DMS 273 treated with DMSO at 0.1 percent for 48 hours (cell line): ENCODE measurements at places on chromosomes 2 and 18.

- DNase-seq = no peak
These were observed 160.1 kb downstream of the HAUS1 start for GRCh38 chr18:46264255-46264654.

- DNase-seq = no peak
These were observed 50.5 kb downstream of the ADD2 start for GRCh38 chr2:70717431-70718038.

GRCh38 chr2:42979870-42980763, 187.7 kb upstream of the HAAO start:
- DNase-seq = no peak

DNA sequence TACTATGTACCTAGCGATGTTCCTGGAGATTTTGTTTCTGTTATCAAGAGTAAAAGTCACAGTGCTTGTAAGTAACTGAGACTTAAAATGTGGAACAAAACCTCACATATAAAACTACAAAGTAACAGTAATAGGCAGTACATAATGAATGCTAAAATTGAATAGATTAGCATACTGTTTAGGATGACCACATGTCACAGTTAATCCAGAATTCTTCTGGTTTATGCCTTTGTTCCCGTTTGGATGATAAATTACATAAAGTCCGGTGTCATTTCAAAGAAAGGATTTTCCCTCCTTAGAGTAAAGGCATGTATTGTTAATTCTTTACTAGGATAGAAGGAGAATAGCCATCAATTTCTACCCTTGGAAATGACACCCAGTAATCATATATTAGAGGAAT, 56.1 kb downstream of the RBM43 start:
- no peak for DNase-seq

- DNase-seq = no peak
These were observed 376.4 kb downstream of the INSIG2 start for GRCh38 chr2:118464546-118465265.

GRCh38 chr2:193518041-193518817, 1323.5 kb upstream of the TMEFF2 start:
- no peak for DNase-seq

DNA sequence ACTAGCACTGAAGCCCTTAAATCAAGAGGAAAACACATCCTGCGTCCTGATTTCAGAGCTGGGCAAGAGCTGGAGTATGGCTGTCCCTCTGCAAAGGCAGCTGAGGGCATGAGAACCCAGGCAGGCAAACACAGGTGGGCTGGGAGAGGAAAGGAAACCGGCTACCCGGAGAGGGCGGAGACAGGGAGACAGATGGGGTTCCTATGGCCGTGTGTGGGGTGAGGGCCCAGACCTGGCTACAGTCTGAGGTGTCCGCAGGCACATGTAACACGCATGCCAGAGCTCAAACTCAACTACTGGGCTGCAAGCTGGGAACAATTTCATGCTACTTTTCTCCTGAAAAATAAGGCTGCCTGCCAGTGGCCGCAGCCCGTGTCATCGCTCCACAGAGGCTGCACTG, 2.7 kb downstream of the COPS9 start:
- DNase-seq = no peak

GRCh38 chr18:22926454-22926853, 6.7 kb upstream of the RBBP8 start:
- DNase-seq = no peak

DNA sequence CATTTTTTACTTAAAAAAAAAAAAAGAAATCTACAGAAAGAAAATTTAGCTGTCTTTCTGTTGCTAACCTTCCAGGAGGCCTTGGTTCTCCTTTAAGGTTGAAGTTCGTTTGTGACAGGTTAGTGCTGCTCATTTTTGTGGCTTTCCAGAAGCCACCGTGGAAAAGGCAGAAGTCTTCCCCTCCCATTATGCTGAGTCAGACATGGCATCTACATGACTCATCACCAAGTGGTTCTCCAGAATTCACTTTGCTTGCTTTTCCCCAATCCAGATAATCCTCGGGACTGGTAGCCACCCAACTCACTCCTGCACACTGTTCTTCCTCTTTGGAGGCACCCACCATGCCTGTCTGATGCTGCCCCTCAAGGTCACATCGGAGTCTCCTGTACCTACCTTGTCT, 228.7 kb downstream of the PIK3C3 start:
- DNase-seq = no peak

DNA sequence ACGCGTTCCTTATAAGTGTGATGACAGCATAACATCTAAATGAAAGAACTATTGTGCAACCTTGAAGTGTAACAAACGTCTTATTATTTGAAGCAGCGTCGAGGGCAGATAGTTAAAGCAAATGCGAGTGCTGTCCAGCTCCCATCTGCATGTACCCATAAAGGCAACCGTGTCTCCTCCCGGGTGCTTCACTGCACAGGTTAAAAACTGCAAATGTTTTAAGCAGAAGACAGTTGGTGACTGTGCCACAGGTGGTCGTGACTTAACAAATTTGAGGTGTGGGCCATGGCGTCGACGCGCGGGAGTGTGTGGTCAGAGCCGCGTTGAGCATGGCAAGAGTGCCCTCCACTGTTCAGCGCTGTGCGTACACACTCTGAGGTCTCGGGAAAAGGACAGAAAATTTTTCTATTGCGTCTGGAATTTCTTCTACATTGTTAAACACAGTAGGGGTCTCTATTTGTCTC, 6.4 kb downstream of the SALL3 start:
- no peak for DNase-seq
